Activated CD4-positive, alpha-beta T cell treated with anti-CD3 and anti-CD28 coated beads, Interleukin-10, Interleukin-2, amounts not matched to agents 100 ng/mL and 50 ng/mL, durations not matched to agents 16 hours and 8 hours (primary cell): ENCODE measurements at places on chromosomes 6 and 20.

DNA sequence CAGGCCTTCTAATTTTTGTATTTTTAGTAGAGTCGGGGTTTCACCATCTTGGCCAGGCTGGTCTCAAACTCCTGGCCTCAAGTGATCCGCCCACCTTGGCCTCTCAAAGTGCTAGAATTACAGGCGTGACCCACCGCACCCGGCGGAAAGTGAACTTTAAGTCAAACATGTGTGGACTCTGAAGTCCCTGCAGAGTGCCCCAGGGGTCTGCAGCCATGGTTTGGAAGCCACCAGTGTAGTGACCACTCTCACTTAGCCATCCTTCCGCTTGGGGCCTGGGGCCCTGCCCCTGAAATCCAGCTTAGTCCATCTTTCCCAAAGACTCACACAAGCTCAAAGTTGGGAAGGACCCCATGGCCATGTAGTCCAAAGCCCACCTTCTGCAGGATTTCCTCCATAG, 164.5 kb downstream of the GRM4 start:
- no peak for DNase-seq

- DNase-seq: no peak
These were observed 19.5 kb upstream of the SLC22A7 start for GRCh38 chr6:43278524-43279078.

- DNase-seq: no peak
These were observed 360.8 kb downstream of the EPM2A start for GRCh38 chr6:145374570-145374969.

DNA sequence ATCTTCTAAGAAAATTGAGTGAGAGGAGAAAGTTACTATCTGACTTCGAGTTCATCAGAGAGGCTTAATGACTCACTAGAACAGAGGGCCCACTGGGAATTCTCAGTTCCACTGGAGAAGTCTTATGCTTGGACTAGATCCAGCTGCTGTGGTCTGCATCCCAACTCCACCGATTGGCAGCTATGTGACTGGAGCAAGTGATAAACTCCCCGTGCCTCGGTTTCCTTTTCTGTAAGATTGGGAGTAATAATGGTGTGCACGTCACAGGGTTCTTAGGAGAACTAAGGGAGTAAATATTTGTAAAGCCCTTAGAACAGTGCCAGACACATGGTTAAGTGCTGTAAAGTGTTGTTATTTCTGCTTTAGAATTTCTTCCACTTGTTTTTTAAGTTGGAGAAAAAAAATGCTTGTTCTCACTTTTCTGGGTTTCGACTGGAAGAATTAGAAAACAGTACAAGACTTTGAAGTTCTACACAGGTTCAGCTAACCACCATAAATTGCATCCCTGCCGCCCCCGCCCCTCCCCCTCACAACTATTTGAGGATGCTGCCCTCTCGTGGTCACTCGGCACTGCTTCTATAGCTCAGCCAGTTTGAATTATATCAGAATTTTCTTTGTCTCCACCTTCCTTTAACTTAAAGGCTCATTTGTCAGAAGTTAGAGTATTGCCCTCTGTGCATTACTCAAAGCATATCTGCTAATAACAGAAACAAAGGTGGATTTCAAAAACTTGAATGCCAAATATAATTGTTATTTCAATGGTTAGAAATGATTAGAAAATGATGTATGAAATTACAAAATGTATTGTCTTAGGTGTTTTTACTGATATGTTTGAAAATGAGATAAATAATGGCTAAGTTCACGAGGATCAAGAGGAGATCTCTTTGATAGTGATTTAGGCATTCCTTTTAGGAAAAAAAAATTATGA, 95.0 kb upstream of the IFNGR1 start:
- DNase-seq: peak; percentile 63

GRCh38 chr6:11975353-11975977, 36.6 kb upstream of the HIVEP1 start:
- peak; percentile 53 for DNase-seq

DNA sequence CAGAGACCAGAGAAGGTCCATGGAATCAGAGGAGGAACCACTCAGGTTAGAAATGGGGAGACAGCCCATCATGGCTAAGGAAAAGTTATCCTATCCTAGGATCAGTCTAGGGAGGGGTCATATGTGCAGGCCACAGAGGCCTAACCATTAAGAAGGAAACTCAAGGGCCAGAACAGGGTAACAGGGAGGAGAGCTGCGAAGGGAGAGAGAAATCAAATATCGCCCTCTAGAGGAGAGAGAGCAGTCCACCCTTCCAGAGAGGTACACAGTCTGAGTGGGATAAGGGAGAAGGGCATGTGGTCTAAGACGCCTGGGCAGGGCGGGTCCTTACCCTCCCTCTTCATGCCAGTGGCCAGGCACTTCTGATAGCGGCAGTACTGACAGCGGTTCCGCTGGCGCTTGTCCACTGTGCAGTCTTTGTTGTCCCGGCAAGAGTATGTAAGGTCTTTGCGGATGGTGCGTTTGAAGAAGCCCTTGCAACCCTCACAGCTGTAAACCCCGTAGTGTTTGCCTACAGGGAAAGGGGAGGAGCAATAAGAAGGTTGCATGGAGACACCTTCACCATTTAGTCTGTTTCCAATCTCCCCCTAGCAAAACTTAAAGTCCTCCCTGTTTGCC, 2.9 kb downstream of the RXRB start:
- DNase-seq: peak; percentile 75

DNA sequence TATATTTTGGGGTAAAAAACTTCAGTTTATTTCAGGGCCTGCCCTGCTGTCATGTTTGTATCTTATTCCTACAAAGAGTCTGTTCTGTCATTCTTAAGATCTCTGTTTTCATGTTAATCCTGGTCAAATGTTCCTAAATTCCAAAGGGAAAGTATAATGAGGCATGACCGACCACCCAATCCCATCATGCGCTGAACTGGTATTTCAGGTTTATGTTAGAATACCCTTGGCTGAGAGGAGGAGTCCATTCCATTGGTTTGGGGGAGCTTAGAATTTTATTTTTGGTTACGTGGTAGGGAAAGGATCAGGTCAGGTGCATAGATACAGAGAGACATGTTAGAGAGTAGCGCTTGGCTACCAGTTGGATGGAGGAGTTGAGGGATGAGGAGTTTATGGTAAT, 25.7 kb downstream of the CFAP61 start:
- DNase-seq: no peak
